ENCODE measurements at places on chromosomes 7 and 10.

GRCh38 chr10:87546971-87547413, 42.3 kb downstream of the MINPP1 start:
- DNase-seq, result no peak

DNA sequence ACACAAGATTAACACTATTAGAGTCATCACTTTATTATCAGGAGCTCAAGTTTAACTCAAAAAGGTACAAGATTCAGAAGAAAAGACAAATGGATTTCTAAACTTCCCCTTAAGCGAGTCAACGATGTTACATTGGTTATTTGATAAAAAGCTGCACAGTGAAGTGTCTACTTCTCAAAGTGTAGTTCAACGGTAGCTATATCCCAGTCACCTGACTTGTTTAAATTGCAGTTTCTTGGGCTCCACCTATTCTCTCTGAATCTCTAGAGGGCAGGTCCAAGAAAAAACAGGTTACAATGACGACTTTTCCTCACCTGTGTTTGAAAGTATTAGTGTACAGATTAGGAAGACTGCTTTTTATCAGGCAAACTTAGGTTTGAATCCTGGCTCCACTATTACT, 16.6 kb downstream of the MINDY3 start:
- no peak for DNase-seq

GRCh38 chr10:3452173-3452626, 279.6 kb upstream of the PITRM1 start:
- no peak for DNase-seq

GRCh38 chr10:25896421-25896820, 37.6 kb upstream of the MYO3A start:
- no peak for DNase-seq

DNA sequence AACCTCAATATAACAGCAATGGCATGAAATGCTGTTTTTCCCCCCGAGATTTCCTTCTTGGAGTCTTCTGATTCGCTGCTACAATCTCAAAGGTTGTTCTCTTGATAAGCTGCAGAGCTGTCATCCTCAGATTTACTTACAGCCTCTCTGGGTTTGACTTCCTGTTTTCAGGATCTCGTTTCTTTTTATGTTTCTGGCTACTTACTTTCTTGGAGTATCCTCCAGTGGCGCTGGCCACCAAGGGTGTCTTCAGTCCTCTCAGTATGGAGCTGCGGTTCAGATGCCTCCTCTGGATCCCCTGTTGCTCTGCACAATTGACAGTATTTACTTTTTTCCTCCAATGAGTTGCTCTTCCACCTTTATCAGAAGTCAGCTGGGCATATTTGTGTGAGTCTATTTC, 152.0 kb upstream of the TMEM72 start:
- no peak for DNase-seq

GRCh38 chr10:3769556-3769955, 15.5 kb downstream of the KLF6 start:
- DNase-seq, result no peak

DNA sequence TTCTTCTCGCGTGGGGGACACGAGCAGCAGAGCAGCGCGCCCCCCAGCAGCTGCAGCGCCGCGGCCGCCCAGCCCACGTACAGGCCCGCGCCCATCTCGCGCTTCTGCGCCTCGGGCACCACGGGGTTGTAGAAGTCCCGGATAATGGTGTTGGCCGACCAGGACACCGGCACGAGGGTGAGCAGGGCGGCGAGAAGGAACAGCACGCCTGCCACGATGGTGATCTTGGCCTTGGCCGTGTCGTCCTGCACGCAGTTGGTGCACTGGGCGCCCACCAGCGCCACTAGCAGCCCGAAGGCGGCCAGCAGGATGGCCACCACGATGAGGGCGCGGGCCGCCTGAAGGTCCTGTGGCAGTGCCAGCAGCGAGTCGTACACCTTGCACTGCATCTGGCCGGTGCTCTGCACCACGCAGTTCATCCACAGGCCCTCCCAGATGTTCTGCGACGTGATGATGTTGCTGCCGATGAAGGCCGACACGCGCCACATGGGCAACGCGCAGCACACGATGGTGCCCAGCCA, 529 bp downstream of the CLDN3 start:
- DNase-seq, result no peak

GRCh38 chr7:7920481-7920880, 48.1 kb upstream of the GLCCI1 start:
- DNase-seq, result no peak

DNA sequence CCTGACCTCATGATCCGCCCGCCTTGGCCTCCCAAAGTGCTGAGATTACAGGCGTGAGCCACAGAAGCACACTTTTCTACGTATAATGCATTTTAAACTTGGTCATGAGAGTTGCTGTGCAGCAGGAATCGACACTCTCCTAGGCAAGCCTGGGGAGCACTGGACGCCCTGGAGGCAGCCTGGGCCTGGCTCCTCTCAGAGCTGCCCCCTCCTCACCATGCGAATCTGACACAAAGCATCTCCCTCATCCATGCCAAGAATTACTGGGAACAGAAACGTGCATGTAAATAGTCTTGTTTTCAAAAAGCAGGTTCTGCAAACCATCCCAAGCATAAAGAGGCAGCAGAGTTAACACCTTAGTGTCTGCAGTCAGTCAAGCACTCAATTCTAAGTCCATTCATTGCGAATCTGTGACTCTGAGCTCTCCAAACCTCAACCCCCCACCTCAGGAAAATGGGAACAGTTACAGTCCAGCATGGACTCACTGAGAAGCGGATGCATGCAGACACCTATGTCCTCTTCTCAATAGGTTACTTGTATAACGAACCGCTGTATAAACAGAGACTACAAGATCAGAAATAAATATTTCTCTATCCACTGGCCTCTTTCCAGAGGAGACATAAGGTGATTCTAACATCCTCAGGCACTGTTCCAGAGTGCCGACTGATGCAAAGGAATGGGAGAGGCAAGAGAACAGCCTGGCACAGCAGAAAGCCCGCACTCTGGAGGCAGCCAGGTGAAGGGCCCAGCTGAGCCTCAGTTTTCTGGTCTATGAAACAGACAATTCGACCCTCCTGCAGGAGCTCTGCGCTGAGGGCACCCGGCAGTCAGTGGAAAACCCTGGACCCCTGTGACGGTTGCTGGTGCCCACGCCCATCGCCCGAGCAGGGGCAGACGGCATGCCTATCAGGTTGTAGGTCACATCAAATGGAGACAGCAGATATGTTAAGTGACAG, 68.9 kb downstream of the MAD1L1 start:
- DNase-seq, result no peak

DNA sequence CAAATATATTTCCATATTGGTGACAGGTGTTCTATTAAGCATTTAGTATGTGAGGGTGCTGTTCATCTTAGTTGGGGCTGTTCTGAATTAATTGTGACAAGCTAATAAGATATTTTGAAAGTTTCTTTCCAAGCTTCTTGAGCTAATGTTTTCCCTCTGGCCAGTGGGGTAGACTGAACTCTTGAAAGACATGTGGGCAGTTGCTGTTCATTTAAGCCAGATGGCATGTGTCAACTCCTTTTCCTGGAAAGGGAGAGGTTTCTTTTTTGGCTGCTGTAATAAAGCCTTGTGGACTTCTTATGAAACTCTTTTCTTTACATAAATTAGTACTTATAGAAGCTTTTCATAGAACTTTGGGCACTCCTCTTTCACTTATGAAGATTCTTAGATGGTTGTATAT, 21.7 kb downstream of the RAB18 start:
- DNase-seq, result no peak

DNA sequence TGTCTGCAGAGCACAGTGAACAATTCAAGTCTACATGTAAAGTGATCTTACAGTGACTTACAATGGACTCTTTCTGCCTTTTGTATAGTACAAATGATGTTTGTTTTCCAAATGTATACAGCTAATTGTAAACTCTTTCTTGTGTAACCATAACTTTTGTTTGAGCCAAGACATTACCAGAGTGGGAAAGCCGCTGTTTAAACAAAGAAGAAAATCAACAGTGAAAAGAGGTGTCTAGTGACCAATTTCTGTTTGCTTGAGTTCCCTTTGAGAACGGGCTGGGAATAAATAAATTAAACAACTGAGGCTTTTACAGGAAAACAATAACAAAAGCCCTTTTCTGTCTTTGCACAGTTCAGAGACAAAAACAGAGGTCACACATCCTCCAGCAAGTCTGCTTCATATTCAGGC, 1163.4 kb downstream of the CNTNAP2 start:
- no peak for DNase-seq

- DNase-seq, result no peak
Measured at GRCh38 chr7:3573151-3573550, 272.1 kb downstream of the SDK1 start.

DNA sequence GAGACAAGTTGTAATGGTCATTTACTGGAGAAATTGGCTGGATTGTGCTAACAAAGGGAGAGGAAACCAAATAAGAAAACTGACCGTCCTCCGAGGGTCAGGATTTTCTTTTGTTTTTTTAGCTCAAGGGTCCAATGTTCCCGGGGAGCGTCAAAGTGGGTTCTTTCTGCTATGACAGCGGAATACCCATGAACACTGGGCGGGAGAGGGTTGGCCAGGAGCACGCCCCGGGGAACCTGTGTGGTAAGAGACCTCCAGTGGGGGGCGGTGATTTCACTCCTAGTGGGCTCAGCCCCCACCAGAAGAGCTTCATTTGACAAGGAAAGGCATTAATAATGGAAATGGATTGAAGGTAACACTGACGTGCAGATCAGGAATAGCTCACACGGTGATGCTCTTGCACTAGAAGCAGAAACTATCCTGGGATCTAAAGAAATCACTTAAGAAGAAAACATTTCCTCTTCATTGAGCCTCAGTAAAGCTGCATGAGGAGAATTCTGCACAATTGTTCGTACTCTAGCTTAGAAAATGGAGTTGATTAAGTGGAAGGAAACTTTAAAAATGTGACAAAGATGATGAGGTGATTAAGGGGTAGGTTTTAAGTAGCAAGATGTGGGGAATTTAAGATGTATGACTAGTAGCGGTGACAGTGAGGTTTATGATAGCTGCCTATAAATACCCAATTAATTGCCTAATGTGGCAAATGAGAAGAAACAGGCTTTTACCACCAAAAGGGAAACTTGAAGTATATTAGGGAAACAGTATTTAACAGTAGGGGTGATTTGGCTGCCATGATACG, 627.2 kb downstream of the SUGCT start:
- DNase-seq, result no peak

- DNase-seq, result no peak
Measured at GRCh38 chr10:55410415-55410885, 609.4 kb upstream of the PCDH15 start.

DNA sequence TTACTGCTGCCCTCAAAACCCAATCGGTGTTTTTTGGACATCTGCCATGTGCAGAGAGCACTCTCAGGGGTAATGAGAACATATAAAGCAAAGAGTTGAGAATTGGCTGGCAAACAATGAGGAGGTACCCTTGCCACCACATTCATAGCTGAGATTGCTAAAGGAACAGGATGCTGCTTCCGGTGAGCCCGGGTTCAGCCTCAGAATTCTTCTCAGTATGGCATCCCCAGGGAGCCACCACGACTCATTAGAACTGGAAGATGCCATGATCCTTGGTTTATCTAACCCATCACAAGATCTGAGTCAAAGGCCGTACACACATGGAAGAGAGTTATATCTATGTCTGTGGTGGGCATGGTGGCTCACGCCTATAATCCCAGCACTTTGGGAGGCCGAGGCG, 174.4 kb downstream of the ARID5B start:
- DNase-seq, result no peak

- no peak for DNase-seq
Measured at GRCh38 chr7:82313269-82313668, 130.3 kb downstream of the CACNA2D1 start.

DNA sequence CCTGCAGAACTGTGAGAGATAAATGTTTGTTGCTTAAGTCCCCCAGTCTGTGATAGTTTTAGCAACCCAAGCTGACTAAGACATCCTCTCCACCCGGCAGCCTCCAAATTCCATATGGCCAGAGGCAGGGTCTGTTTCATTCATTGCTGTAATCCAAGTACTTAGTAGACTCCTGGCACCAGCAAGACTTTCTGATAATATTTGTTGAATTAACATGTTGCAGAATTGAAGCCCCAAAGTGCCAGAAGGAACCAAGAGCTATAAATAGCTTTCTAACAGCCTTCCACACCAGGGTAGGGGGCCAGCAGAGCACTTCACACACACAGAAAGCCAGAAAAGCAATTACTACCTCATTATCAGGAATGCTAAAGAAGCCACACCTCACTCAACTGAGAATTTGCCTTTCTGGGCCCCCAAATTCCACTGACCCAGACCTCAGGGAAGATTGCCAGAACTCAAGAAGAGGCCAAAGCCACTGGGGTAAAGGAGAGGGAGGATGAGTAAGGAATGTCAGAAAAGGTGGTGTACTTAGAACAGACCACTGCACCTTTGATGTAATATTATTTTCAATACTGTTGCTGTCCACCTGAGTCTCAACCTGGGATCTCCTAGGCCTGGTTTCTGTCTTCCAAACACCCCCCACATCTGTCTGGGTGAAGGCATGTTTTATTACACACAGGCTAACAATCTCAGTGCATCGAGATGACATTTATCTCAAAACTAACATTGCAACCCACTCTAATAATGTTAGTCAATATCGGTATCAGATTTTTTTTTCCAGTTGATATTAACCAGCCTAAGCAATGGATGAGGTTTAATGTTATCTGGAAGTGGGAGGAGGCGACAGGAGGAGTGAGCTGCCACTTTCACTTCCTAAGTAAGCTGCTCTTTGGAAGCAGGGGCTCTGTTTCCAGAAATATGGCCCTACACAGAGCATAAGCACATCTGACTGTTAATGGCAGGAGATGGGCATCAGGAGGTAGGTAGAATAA, 5.5 kb downstream of the NOD1 start:
- no peak for DNase-seq

All from stimulated activated CD4-positive, alpha-beta T cell treated with anti-CD3 and anti-CD28 coated beads, Interleukin-15, amount 100 ng/mL, for 1 hour (primary cell).